ENCODE measurements at places on chromosomes 3 and 15. TPM values are rescaled to one million over a fixed set of nuclear protein-coding genes. Genes with fewer than 3 reads are reported as not detected.

GRCh38 chr3:128495435-128495970, 2.5 kb upstream of the GATA2 start:
- H3K27me3 ChIP-seq = peaks cover 67% of the 10 kb centered on the region
- H3K27ac ChIP-seq = no peak overlapping the region
- peaks cover 17% of the 10 kb centered on the region for H3K4me1 ChIP-seq
- no peak for DNase-seq
- no peak overlapping the region for H3K4me3 ChIP-seq

- no peak overlapping the region for H3K4me3 ChIP-seq
- no peaks in the 10 kb centered on the region for H3K4me1 ChIP-seq
- H3K36me3 ChIP-seq = no peaks in the 10 kb centered on the region
- peak; percentile 30 for DNase-seq
Observed at GRCh38 chr3:179929091-179929529, 107.6 kb downstream of the PEX5L start.

DNA sequence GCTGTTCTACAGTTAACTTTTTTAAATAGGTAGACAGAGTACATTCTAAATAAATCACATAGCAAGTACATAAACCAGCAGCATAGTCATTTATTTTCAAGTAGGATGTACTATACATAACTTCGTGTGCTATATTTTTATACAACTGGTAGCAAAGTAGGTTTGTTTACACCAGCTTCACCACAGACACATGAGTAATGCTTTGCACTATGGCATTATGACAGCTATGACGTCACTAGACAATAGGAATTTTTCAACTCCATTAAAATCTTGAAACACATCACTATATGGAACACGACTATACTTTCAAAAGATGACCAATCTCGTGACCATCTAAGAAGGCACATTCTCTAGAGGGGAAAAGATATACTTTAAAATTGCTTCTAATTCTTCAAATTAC, 3.5 kb downstream of the TEX55 start:
- H3K27me3 ChIP-seq = no peaks in the 10 kb centered on the region
- DNase-seq = no peak
- no peaks in the 10 kb centered on the region for H3K4me1 ChIP-seq
- H3K4me3 ChIP-seq = no peak overlapping the region

- H3K4me1 ChIP-seq = no peaks in the 10 kb centered on the region
- H3K4me3 ChIP-seq = peak overlapping the region; percentile 67
- H3K36me3 ChIP-seq = no peaks in the 10 kb centered on the region
- peak overlapping the region; percentile 93 for H3K27ac ChIP-seq
Observed at GRCh38 chr15:94229591-94230369, 1.6 kb upstream of the MCTP2 start.

- no peak for DNase-seq
- no peak overlapping the region for H3K27ac ChIP-seq
- H3K27me3 ChIP-seq = no peaks in the 10 kb centered on the region
- H3K36me3 ChIP-seq = no peaks in the 10 kb centered on the region
- H3K4me1 ChIP-seq = no peaks in the 10 kb centered on the region
Observed at GRCh38 chr3:122004991-122005565, 17.0 kb downstream of the ILDR1 start.

DNA sequence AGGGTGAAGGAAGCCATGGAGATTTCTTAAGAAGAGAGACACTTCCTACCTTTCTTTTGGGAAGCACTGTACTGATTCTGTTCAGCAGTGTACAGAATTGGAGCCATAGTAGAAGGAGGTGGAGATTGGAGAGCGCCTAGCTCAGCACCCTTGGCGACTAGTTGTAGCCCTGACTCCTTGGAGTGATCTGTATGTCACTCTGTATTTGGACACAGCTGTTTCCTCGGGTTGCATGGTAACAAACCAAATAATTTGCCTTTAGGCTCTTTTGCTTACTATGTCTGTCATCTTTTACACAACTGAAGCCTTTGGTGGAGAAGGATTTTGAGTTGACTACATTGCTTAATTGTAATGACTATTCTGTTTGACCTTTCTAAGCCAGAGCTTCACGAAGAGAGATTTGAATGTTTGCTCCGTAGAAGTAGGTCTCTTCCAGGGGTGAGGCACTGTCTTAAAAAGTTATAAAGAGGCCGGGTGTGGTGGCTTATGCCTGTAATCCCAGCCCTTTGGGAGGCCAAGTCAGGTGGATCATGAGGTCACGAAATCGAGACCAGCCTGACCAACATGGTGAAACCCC, 77.1 kb downstream of the AKAP13 start:
- no peaks in the 10 kb centered on the region for H3K36me3 ChIP-seq
- no peaks in the 10 kb centered on the region for H3K27me3 ChIP-seq
- H3K4me3 ChIP-seq = no peak overlapping the region
- peaks cover 3% of the 10 kb centered on the region for H3K4me1 ChIP-seq
- DNase-seq = no peak

DNA sequence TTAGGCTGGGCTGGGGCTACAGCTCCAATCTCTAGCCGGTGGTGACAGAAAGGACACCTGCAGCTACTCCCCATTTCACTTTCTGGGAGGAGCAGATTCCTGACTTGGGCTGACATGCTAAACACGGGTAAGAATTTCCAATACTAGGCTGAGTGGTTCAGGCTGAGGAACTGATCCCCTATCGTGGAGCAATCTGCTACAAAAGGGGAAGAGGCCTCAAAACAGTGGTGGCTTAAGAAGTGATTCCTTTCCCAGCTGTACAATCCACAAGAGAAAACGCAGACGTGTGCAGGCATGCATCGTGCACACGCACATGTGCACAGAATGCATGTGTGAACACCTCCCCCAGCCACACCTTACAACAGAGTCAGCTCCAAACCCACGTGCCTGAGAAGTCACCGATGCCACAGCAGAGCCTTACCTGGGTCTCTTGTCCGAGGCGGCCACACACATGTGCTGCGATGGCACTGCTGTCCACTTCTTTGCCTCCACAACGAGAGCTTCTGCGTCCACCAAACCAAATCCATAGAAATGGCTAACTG, 86.7 kb upstream of the SNRPA1 start:
- H3K27ac ChIP-seq = no peak overlapping the region
- H3K27me3 ChIP-seq = no peaks in the 10 kb centered on the region
- DNase-seq = no peak
- no peak overlapping the region for H3K4me3 ChIP-seq
- H3K36me3 ChIP-seq = no peaks in the 10 kb centered on the region

DNA sequence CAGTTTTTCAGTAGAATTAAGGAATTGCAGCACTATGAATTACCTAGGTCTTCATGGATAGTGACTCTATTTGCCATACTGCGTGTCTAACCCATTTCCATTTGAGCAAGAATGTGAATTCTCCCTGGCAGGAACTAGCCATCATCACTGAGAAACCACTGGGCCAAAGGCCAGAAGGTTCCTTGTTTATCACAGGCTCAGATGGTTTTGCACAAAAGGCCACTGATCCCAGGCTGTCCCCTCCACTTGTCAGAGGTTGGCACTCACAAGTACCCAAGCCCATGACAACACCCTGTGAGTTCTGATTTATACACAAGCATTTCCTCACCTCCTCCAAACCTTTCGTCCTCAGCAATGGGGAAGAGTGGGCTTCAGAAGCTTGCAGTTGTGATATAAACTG, 131.8 kb downstream of the FOXB1 start:
- no peak overlapping the region for H3K4me3 ChIP-seq
- H3K36me3 ChIP-seq = no peaks in the 10 kb centered on the region
- no peaks in the 10 kb centered on the region for H3K27me3 ChIP-seq
- no peaks in the 10 kb centered on the region for H3K4me1 ChIP-seq

DNA sequence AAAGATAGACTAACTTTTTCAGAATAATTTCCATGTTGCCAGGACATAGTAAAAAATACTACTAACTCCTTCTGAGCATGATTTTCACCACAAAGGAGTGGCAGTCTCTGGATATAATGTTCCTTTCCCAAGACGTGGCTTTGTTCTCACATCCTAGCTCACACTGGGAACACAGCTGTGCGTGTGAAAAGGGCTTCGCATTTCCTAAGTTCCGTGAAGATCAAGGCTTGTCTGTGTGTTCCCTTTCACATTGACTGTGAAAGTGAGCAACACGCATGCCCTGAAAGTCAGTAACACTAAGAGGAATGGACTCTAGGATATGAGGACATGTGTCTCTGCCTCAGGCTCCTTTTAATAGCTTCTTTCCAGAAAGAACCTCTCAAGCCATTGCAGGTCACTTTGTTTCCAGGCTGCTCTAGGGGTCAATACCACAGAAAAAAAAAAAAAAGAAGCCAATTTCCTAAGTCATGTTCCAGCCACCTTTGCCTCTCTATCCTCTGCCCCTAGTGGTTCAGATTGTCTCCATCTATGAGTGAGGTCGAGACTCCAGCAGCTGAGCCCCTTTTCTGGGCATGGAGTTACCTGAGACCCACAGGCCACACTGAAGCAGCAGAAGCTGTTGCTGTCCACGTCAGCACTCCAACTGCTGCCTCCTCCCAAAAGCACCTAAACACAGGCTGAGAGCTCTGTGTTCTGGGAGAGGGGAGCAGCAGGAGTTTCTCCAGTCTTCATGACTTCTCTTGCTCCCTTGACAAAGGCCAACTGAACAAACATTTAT, 355.9 kb downstream of the RSL24D1 start:
- no peak overlapping the region for H3K4me3 ChIP-seq
- no peaks in the 10 kb centered on the region for H3K27me3 ChIP-seq
- no peaks in the 10 kb centered on the region for H3K4me1 ChIP-seq
- no peaks in the 10 kb centered on the region for H3K36me3 ChIP-seq
- DNase-seq = no peak

DNA sequence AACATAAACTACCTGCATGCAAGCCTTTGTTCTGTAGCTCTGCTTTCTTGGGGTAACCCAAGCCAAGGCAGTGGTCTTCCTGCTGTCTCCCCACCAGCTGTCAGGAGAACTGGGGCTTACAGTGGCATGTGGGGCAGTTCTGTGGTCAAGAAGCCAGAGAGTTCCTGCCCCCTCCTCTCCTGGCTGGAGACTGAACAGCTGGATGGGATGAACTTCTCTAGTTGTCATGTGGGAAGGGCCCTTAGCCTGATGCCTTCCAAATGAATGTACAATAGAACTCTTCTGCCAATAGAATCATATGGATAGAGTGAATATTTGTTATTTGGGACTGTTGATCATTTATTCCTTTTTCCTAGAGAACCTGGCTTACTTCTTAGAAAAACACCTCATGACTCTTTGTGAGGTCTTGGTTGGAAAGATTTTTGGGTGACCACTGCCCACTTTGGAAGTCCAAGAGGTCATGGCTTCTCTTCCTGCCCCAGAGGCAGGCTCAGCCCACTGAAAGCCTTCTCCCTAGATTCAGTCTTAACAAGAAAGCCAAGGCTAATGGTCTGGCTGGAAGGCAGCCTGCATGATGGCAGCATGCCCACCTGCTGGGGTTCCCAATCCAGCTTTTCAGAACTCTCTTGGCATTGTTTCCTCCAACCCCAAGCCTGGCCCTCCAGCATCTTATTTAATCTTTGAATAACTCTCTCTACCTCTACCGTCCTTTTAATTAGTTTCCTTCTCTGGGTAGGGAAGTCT, 462.9 kb upstream of the PROK2 start:
- no peak for DNase-seq
- no peaks in the 10 kb centered on the region for H3K4me1 ChIP-seq
- no peaks in the 10 kb centered on the region for H3K27me3 ChIP-seq
- no peak overlapping the region for H3K27ac ChIP-seq
- H3K36me3 ChIP-seq = no peaks in the 10 kb centered on the region

DNA sequence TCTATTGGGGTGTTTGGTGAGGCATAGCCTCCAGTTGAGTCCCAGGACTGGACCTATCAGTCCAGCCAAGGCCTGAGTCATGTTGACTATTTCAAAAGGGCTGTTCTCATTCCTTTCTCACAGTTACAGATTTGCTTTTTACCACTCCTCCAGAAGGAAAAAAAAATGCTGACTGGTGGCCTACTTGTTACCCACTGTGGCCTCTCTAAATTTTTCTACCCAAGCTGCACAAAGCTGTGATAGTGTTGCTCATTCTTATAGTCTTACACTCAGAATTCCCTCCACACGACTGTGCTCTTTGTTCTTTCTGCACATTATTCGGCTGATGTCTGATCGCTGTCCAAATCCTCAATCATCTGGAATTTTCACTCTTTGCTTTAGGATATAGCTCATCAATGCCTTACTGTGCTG, 1142.2 kb downstream of the IGSF11 start:
- no peak overlapping the region for H3K4me3 ChIP-seq
- H3K4me1 ChIP-seq = no peaks in the 10 kb centered on the region
- H3K36me3 ChIP-seq = no peaks in the 10 kb centered on the region
- H3K27me3 ChIP-seq = no peaks in the 10 kb centered on the region
- no peak for DNase-seq

GRCh38 chr3:67635806-67636205, 18.6 kb downstream of the SUCLG2 start:
- H3K4me1 ChIP-seq = no peaks in the 10 kb centered on the region
- DNase-seq = no peak
- H3K36me3 ChIP-seq = no peaks in the 10 kb centered on the region
- H3K27ac ChIP-seq = no peak overlapping the region
- no peaks in the 10 kb centered on the region for H3K27me3 ChIP-seq
- H3K4me3 ChIP-seq = no peak overlapping the region

- no peak overlapping the region for H3K4me3 ChIP-seq
- H3K36me3 ChIP-seq = no peaks in the 10 kb centered on the region
- H3K27ac ChIP-seq = no peak overlapping the region
- no peaks in the 10 kb centered on the region for H3K27me3 ChIP-seq
- no peaks in the 10 kb centered on the region for H3K4me1 ChIP-seq
Observed at GRCh38 chr3:192687488-192688152, 39.7 kb downstream of the FGF12 start.

- no peaks in the 10 kb centered on the region for H3K27me3 ChIP-seq
- DNase-seq = no peak
- no peak overlapping the region for H3K4me3 ChIP-seq
- H3K36me3 ChIP-seq = no peaks in the 10 kb centered on the region
- no peak overlapping the region for H3K27ac ChIP-seq
- no peaks in the 10 kb centered on the region for H3K4me1 ChIP-seq
Observed at GRCh38 chr3:127647845-127648204, 18.8 kb downstream of the PODXL2 start.

TIMP4 gene
- 3.1 TPM for total RNA-seq

NTRK3 gene
- 1.2 TPM for total RNA-seq

TAGLN3 gene
- 1.8 TPM for total RNA-seq

MITF gene
- total RNA-seq = 5.8 TPM

SLC28A1 gene
- total RNA-seq = not detected

C3orf20 gene
- total RNA-seq = not detected

STRIT1 gene
- not detected for total RNA-seq

TTC14 gene
- 20.7 TPM for total RNA-seq

LSAMP gene
- total RNA-seq = 1.1 TPM

EOMES gene
- total RNA-seq = not detected

Measured in colonic mucosa (tissue), 4 donors.